ENCODE measurements at places on chromosomes 11 and 22.

- no peaks in the 10 kb centered on the region for H3K36me3 ChIP-seq
- no peak overlapping the region for H3K4me3 ChIP-seq
- DNase-seq, result no peak
- no peaks in the 10 kb centered on the region for H3K27me3 ChIP-seq
- H3K4me1 ChIP-seq, result no peaks in the 10 kb centered on the region
Observed at GRCh38 chr11:16960250-16960649, 54.0 kb downstream of the PLEKHA7 start.

- DNase-seq, result peak; percentile 59
- H3K27me3 ChIP-seq, result no peaks in the 10 kb centered on the region
- H3K4me1 ChIP-seq, result peaks cover 25% of the 10 kb centered on the region
Observed at GRCh38 chr11:76270389-76270788, 64.1 kb upstream of the WNT11 start.

DNA sequence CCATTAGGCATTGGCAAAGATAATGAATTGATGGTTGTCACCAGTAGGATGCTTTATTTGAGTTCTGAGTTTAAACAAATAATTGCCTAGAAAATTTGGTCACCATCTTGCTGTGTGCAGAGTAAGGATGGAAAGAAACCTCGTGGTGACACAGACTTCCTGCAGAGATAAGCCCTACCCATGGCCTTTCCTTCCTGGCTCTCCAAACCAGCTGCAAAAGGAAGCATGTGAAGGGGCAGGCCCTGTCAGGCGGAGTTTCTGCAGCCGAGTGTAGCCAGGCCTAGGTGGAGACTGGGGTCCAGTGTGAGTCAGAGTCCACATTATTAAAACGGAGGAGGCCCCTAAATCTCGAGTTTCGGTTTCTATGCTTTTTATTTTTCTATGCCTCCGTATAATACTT lies 83.1 kb upstream of the ADSL start:
- H3K4me3 ChIP-seq, result no peak overlapping the region
- no peaks in the 10 kb centered on the region for H3K27me3 ChIP-seq
- H3K36me3 ChIP-seq, result peaks cover 20% of the 10 kb centered on the region
- no peaks in the 10 kb centered on the region for H3K4me1 ChIP-seq
- DNase-seq, result no peak

GRCh38 chr11:289398-289711 lies 429 bp downstream of the PGGHG start:
- H3K36me3 ChIP-seq, result no peaks in the 10 kb centered on the region
- H3K4me3 ChIP-seq, result no peak overlapping the region
- DNase-seq, result no peak
- H3K27ac ChIP-seq, result no peak overlapping the region
- peaks cover 14% of the 10 kb centered on the region for H3K4me1 ChIP-seq

DNA sequence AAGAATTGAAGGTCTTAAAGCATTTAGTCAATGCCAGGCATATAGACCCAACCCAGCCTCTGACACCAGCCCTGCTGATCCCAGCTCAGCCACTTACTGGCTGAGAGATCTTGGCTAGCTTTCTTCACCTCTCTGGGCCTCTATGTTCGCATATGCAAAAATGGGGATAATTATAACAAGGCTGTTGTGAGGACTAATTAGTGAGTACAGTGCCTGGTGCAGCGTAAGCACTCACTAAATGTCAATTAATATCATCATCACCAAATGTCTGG lies 10.5 kb downstream of the CHST1 start:
- no peak overlapping the region for H3K4me3 ChIP-seq
- no peaks in the 10 kb centered on the region for H3K27me3 ChIP-seq
- no peaks in the 10 kb centered on the region for H3K36me3 ChIP-seq
- no peaks in the 10 kb centered on the region for H3K4me1 ChIP-seq
- DNase-seq, result no peak

- H3K4me3 ChIP-seq, result no peak overlapping the region
- no peak for DNase-seq
- peaks cover 80% of the 10 kb centered on the region for H3K4me1 ChIP-seq
- H3K36me3 ChIP-seq, result peaks cover 40% of the 10 kb centered on the region
Observed at GRCh38 chr11:34457607-34458006, 18.9 kb downstream of the CAT start.

GRCh38 chr22:31206896-31207687 lies 5.0 kb upstream of the LIMK2 start:
- H3K27me3 ChIP-seq, result no peaks in the 10 kb centered on the region
- no peak for DNase-seq
- no peak overlapping the region for H3K27ac ChIP-seq
- H3K36me3 ChIP-seq, result peaks cover 6% of the 10 kb centered on the region
- H3K4me3 ChIP-seq, result no peak overlapping the region
- H3K4me1 ChIP-seq, result peaks cover 17% of the 10 kb centered on the region

DNA sequence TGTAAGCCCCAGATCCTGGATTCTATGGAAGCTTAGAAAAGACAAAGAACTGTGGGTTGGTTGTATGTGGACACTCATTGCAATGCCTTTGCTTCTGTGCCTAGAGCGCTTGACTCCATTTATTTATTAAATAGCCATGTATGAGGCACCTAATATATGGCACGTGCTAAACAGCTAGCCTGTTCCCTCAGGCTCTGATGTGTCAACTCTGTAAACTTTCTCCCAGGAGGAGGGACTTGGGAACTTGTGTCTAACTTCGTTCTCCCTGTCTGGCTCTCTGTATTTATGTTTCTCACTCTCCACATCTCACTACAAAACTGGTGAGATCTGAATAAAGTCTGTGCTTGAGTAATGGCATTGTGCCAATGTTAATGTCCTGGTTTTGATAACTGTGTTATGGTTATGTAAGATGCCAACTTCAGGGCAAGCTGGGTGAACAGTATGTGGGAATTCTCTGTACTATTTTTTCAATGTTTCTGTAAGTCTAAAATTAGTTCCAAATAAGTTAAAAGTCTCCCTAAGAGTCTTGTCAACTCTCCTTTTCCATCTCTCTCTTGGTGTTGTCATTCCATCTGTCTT lies 34.1 kb upstream of the ZBTB16 start:
- no peak overlapping the region for H3K27ac ChIP-seq
- no peaks in the 10 kb centered on the region for H3K27me3 ChIP-seq
- H3K4me3 ChIP-seq, result no peak overlapping the region
- no peaks in the 10 kb centered on the region for H3K36me3 ChIP-seq
- H3K4me1 ChIP-seq, result no peaks in the 10 kb centered on the region
- no peak for DNase-seq

- no peak overlapping the region for H3K4me3 ChIP-seq
- DNase-seq, result no peak
- no peaks in the 10 kb centered on the region for H3K36me3 ChIP-seq
- H3K4me1 ChIP-seq, result peaks cover 3% of the 10 kb centered on the region
- H3K27ac ChIP-seq, result no peak overlapping the region
Observed at GRCh38 chr11:13291800-13292199, 14.2 kb downstream of the BMAL1 start.

DNA sequence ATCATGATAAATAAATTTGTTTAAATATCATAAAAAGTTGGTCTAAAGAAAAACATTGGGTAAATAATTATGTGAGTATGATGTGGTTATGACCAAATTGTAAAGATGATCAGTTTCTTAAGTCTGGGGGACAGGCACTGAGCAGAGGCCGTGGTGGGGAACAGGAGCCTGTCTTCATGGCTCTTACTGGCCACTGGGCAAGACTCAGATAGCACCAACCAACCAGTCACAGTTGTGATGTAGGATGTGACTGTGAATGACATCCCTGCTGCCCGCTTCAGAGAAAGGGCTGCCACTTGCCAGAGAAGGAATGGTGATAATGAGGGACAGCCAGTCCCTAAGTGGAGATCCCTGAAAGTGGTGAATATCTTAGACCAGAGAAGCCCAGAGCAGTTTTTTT lies 7.0 kb downstream of the PTPRJ start:
- no peak for DNase-seq
- H3K36me3 ChIP-seq, result no peaks in the 10 kb centered on the region
- H3K4me1 ChIP-seq, result peaks cover 4% of the 10 kb centered on the region
- no peaks in the 10 kb centered on the region for H3K27me3 ChIP-seq
- peak overlapping the region; percentile 57 for H3K27ac ChIP-seq

GRCh38 chr11:8357891-8358566 lies 94.4 kb upstream of the LMO1 start:
- no peak overlapping the region for H3K4me3 ChIP-seq
- DNase-seq, result no peak
- peaks cover 3% of the 10 kb centered on the region for H3K4me1 ChIP-seq
- H3K27ac ChIP-seq, result no peak overlapping the region

DNA sequence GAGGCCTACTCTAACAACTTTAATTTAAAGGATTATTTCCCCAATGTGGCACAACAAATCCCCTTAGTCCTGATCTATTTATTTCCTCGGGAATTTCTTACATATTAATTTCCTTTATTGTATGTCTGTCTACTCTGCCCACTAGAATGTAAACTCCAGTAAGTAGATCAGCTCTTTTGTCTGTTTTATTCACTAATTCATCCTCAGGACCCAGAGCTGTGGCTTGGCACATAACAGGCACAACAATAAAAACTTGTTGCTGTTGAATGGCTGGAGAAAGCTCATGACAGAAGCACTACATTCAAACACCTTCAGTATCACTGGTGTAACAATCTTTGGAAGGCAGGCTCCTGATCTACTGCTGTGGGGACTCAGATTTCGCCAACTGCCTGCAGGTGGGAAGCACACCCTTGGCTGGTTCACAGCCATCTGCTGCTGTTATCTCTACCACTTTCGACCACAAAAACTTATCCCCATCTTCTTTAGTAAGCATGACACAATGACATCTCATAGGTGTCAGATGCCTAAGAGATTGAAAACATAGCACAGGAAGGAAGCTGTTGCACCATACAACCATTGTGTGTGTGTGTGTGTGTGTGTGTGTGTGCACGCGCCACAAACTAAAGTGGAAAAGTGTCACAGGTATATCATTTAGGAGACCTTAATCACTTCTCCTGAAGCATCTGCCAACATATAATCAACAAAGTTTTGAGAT lies 11.9 kb downstream of the HIRA start:
- no peaks in the 10 kb centered on the region for H3K27me3 ChIP-seq
- DNase-seq, result no peak
- H3K4me1 ChIP-seq, result peaks cover 13% of the 10 kb centered on the region
- H3K27ac ChIP-seq, result peak overlapping the region; percentile 36
- H3K36me3 ChIP-seq, result no peaks in the 10 kb centered on the region

GRCh38 chr11:10021563-10021962 lies 272.5 kb downstream of the SBF2 start:
- H3K4me1 ChIP-seq, result no peaks in the 10 kb centered on the region
- DNase-seq, result no peak
- H3K27me3 ChIP-seq, result no peaks in the 10 kb centered on the region
- no peak overlapping the region for H3K27ac ChIP-seq
- H3K36me3 ChIP-seq, result no peaks in the 10 kb centered on the region

- no peaks in the 10 kb centered on the region for H3K27me3 ChIP-seq
- no peak overlapping the region for H3K27ac ChIP-seq
- peak; percentile 65 for DNase-seq
- H3K4me3 ChIP-seq, result no peak overlapping the region
- H3K4me1 ChIP-seq, result no peaks in the 10 kb centered on the region
Observed at GRCh38 chr22:18035751-18036150, 11.4 kb upstream of the MICAL3 start.

DNA sequence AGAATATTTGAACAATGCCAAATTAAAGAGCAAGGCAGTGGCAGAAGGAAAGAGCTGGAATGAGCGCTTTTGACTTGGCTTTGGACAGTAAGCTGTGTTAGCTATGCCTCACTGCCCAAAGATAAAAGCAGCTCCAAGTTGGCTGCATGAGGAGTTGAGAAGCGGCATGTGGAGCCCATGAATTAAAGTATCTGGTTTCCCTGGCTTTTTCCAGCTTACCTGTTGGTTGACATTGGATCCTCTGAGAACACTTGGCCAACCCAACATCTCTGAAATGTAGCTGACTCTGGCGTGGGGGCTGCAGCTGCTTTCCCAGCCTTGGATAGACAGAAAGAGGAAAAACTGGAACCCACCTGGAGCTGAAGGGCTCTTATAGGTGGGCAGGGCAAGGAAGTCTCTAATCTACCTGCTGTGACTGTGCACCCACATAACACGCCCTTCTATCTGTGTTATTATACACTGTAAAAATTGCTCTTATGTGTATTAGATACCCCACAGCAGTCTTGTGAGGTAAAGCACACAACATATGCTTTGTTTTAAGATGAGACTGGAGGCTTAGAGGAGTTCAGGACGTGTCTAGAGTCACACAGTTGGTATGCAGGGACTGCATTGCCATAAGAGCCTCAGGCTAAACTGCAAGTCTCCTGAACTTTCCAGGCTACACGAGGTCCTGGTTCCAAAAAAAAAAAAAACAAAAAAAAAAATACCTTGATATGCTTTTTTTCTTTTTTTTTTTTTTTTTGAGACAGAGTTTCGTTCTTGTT lies 5.8 kb downstream of the UBASH3B start:
- no peak overlapping the region for H3K4me3 ChIP-seq
- H3K36me3 ChIP-seq, result no peaks in the 10 kb centered on the region
- no peak overlapping the region for H3K27ac ChIP-seq
- H3K27me3 ChIP-seq, result no peaks in the 10 kb centered on the region

GRCh38 chr11:120012245-120012644 lies 125.7 kb downstream of the TRIM29 start:
- no peaks in the 10 kb centered on the region for H3K36me3 ChIP-seq
- no peak overlapping the region for H3K27ac ChIP-seq
- no peak for DNase-seq
- no peaks in the 10 kb centered on the region for H3K4me1 ChIP-seq

DNA sequence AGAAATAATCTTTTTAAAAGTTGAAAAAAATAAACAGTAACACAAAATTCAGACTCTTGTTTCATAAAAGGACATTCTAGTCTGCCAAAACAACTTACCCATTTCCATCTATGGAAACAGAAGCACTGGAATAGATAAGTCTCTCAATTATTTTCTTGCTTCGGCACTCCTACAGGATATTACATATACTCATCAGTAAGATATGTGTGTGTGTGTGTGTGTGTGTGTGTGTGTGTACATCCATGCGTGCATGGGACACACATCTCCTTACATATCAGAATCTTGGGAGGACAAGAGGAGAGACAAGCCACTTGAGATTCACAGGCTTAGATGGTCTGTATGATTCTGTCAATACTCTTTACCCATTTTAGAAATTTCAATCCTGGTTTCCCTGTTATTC lies 144.6 kb downstream of the ATG16L2 start:
- H3K27ac ChIP-seq, result no peak overlapping the region
- H3K4me1 ChIP-seq, result no peaks in the 10 kb centered on the region
- H3K36me3 ChIP-seq, result no peaks in the 10 kb centered on the region
- no peak for DNase-seq

DNA sequence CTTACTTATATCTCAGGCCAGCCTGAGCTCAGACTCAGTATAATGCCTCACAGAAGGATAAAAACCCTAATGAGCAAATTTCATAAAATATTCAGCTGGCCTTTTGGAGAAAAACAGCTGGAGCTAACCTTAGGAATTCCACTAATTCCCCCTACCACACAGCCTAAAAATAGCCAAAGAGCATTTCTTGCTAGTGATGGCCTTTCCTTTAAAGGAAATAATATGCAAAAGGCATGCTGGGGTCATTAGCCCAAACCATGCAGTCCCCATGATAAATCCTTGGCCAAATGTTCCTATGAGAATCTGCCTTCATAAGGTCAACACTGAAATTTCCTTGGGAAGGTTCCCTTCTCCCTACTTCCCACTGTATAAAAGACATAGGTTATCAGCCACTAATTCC lies 38.2 kb downstream of the SYTL2 start:
- no peaks in the 10 kb centered on the region for H3K36me3 ChIP-seq
- H3K27me3 ChIP-seq, result no peaks in the 10 kb centered on the region
- H3K4me1 ChIP-seq, result no peaks in the 10 kb centered on the region
- no peak overlapping the region for H3K4me3 ChIP-seq
